ENCODE measurements at places on chromosomes 5 and 9.

DNA sequence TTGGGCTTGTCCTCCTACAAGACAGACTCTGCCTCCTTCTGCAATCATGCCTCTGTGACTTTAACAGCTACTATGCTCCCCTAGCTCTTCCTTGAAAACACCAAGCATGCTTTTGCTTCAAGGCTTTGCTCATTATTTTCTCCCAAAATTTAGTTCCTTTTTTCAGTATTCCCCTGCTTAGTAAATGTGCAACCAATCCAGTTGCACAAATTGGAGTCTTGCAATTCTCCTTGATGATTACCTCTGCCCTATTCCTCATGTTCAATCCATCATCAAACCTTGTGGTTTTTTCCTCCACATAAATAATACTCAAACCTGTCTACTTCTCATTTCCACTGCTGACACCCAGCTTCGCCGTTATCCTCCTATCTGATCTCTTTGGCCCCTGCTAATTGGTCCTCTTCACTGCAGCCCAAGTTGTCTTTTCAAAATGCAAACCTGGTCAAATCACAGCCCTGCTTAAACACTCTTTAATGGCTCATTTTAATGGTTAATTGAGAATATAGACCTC lies 296.3 kb downstream of the CWC27 start:
- no peak for DNase-seq

- DNase-seq: no peak
These were observed 29.1 kb upstream of the DUSP1 start for GRCh38 chr5:172800088-172800551.

DNA sequence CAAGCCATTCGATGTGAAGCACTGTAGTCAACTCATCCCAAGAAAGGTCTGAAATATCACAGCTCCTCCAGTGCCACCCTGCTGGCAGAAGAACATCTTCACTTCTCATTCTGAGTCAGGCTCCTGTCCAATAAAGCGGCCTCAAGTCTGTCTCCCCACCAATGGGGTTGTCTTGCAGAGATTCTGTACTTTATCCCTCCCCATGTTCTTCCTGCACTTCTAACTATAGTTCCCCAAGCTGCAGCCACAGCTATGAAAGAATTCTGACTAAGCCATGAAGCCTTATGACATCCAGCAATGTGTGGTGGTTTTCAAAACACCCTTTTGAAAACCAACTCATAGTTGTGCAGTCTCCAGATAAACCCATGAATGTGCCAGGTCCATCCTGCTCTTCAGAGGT lies 6.8 kb downstream of the MACROH2A1 start:
- DNase-seq: no peak

DNA sequence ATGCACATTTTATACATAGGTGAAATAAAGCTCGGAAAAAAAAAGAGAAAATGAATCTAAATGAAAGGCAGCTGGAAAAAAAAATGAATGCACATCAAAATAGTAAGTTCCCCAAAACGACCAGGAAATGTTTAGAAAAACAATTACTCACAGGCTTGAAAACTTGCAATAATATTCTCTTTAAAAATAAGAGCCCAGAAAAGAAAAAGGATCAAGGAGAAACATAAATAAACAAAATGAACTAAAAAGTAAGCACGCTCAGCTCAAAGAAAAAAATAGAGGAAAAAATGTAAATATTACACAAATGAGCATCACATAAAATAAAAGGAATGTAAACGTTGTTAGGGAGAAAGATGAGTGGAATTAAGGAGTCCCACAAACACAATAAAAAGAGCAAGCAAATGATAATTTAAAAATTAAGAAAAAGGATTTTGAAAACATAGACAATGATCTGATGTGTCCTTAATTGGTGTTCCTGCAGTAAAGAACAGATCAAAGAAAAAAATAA lies 54.2 kb downstream of the SLC27A6 start:
- no peak for DNase-seq

DNA sequence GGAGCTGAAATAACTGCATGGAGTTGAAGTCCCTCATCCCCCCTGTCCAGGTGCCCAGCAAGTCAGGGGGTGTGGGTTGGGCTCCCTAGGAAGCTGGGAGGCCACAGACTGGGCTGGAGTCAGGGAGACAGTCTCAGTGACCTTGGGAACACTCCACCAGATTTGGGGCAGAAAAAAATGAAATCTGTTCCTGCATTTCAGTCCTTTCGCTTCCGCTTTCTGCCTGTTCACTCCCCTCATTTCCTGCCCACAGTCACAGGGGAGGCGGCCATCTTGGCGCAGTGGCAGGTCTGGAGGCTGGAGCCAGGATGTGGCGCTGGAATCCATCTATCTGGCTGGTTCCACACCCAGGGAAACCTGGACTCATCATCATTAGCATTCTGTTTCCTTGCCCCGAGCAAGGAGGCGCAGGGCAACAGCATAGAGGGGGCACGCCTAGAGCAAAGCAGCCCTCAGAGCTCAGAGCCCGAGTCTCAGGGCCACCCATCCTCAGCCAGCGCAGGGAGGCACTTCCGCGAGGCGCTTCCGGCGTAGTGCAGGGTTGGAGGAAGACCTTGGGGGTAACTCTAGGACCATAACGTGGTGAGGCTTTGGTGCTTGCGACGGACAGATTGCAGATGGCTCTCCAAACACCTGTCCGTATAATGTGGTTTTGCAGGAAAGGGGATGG lies 86.2 kb upstream of the HSPA9 start:
- DNase-seq: no peak

DNA sequence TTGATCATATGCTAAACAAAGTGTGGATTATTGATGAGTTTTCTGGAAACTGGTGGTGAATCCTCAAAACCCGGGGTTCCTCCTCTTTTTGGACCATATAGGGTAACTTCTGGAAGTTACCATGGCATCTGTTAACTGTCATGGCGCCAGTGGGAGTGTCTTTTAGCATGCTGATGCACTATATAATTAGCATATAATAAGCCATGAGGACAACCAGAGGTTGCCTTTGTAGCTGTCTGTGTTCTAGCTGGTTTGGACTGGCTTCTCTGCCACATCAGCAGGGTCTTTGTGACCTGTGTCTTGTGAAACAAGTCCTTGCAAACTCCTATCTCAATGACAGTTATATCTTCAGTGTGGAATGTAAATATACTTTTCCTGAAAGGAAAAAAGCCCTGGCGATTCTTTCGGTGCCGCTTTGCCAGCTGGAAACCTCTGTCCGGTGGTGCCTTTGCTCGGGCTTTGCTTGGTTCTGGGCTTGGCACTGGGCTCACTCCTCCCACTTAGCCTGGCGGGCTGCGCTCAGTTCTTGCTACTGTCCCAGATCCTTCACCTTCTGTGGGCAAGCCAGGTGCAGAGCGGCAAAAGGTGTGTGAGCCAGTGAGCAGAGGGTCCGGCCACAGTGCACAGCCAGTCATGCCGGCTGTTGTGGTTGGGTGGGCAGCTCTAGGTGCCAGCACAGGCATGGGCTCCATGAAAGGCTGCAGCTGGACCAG lies 20.4 kb downstream of the NXNL2 start:
- no peak for DNase-seq

DNA sequence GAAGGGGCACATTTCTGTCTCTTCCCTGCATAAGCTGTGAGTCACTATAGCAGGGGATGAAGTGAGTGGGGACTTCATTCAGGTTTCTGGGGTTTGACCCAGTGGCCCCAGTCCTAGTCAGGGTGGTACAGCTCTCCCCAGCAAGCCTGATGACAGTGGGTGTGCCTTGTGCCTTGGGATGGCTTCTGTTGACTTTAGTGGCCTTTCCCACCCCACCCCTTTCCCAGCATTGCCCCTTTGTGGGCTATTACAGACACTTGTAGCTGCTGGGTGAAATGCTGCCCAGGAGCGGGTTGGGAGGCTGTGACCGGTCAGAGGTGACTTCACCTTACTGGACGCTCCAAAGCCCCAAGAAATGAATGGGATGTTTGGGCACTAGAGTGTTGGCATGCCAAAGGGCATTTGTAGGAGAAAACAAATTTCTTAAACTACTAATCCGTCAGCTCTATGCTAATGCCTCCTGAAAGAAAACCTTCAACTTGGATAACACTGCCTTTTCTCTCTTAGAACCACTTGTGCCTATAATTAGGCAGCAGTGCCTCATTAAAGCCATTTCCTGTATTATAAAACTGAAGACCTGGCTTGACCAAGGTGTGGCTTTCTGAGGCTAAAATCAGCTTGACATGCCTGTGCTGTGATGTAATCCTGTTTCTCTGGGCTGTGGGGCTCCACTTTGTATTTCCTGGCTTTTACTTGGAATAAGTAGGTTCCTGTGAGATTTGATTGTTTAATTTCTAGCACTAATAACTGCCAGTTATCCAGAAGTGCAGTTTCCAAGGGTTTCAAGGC lies 119.0 kb upstream of the SLC25A48 start:
- DNase-seq: no peak

DNA sequence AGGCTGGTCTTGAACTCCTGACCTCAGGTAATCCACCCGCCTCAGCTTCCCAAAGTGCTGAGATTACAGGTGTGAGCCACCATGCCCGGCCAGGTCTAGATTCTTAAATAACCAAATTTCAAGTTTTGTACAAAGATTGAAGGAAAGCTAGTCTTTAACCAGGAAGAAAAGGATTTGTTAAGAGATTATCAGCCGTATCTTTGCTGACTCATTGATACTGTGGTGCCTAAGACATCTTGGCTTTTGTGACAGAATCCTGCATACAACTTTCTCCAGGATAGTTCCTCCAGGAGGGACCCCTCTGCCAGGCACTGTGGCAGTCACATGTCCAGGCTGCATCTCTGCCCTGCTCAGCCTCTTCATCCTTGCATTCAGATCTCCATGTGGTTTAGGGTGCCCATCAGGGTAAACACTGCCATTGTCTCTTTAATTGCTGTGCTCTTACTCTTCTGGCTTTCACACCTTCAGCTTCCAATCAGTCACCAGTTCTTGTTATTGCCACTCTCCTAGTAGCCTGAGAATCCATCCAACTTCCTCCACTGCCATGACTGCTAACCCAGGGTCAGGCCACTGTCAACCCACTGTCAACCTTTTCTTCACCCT lies 10.0 kb downstream of the MAP3K1 start:
- no peak for DNase-seq

- no peak for DNase-seq
These were observed 203.0 kb downstream of the SEC61B start for GRCh38 chr9:99425124-99425523.

- DNase-seq: no peak
These were observed 67.9 kb upstream of the ANKRD55 start for GRCh38 chr5:56301069-56301468.

DNA sequence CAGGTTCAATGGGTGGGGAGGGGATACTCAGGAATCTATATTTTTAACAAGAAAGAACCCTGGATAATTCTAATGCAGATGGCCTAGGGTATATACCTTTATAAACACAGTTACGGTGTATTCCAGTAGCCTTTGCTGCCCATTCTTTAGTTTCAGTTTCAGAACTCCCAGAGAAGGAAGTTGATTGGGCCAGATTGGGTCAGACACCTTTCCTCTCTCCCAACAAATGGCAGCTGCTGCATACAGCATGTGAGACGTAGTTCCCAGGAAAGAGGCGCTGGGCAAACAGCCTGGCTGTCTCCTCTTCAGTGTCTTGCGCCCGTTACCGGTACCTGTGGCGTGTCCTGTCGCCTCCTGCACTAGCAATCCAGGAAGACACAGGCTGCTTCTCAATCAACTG lies 20.4 kb downstream of the ACO1 start:
- DNase-seq: no peak

GRCh38 chr5:73170522-73170921 lies 2.5 kb upstream of the TMEM174 start:
- no peak for DNase-seq

DNA sequence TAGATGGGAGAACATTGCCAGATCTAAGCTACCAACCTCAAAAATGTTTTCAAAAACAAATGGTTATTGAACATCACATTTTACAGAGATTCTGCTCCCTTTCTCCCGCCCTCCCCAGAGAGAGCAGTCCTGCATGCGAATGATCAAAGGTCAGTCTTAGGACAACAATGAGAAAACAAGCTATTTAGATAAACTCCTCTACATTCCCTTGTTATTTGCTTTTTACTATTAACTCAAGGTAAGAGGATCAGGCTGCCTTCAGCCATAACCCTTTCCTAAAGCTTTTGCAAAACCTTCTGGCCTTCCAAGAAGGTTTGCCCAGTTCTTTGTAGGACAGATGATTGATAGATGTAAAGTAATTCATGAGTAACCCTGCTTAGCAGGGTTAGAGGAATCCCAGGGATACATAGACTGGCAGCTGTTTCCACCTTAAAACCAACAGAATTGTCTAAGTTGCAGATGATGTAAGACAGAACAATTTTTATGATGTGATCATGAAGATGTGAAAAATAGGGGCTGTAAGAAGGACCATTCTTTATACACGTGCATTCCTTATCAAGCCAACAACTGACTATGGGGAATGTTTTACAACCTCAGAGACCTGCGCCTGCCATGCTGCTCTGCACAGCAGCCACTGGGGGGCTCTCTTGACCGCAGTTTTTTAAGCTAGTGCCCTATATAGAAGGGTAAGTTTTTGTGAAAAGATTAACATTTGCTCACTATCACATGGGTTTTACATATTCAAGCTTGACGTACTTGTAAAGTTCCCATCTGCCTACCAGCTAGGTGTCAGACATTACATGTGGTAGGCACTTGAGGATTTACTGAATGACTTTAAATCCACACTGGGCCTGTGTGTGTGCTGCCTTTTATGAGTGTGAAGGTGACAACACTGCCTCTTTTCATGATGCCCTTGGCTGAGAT lies 2.3 kb upstream of the ZNF782 start:
- peak; percentile 71 for DNase-seq

DNA sequence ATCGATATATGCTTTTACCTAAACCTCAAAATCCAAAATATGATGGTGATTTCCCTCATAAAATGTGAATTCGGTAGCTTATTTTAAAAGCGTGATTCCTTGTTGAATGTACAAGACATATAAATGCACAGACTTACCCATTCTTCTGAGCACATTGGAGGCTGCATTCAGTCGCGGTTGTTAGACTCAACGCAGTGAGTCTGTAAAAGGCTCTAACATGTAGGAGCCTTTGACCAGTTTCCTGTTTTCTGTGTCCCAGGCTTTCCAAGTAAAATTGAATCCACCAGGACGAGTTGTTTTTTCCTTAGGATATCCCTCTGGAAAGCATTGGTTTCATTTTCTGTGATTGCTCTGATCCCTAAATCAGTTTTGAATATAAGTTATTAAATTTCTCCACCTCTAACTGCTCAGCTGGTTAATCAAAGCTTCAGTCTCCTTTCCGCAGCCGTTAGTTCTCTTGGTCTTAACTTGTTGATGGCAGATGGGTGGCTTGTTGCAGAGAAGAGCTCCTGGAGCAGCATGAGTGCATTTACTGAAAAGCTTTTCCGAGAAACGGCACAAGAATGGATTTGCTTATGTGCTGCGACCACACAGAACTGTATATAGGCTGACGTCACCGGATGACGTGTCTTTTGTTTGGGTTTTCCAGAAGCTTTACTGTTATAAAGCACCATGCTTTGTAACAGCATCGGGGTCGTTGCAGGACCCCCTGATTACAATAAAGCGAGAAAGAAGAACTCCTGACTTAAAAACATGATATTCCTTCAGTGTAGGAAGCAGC lies at the start of gene LRRTM2:
LRRTM2 (minus strand) TSS at position 565 of the 781 bp plus-strand sequence; CDS start at position 141, 424 bp downstream.
- no peak for DNase-seq

DNA sequence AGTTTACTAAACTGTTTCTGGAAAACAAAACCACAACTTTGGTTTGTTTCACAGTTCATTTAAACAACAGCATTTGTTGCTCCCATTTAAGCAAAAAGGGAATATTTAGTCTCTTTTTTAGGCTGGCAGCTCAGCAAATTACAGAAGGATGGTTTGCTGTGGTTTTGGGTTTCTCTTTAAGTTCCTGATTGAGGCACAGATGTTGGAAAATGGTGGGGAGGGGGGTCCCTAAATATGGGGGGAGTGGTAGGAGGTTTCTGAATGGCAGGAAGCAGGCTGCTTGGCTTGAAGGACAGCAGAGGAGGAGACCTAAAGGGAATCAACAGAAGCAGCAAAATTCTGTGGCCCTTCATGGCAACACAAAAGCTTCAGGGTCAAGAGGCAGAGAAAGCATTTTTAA lies 263.4 kb downstream of the ZSWIM6 start:
- DNase-seq: no peak
